CD4-positive, alpha-beta T cell treated with Interferon alpha-2 for 1 hour (primary cell): ENCODE measurements at places on chromosomes 1 and 21.

DNA sequence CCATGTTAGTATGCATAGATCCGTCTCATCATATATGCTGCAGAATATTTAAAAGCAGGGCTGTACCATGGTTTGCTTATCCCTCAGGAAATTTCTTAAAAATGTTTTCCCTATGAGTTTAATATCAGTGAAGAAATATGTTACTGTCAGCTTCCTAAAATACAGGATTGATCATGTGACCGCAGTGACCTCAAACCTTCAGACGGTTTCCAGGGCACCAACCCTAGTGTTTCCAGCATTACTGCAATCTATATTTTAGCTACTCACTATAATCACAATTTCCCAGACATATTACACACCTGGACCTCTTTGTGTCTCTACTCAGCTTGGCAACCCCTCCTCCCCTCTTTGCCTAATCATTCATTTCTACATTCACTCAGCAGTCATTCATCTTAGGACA lies 7.7 kb upstream of the SDHB start:
- DNase-seq: no peak

- DNase-seq: no peak
Measured at GRCh38 chr1:28512058-28512611, 6.3 kb downstream of the RCC1 start.

GRCh38 chr1:201594575-201595245 lies 55.8 kb downstream of the NAV1 start:
- DNase-seq: no peak

DNA sequence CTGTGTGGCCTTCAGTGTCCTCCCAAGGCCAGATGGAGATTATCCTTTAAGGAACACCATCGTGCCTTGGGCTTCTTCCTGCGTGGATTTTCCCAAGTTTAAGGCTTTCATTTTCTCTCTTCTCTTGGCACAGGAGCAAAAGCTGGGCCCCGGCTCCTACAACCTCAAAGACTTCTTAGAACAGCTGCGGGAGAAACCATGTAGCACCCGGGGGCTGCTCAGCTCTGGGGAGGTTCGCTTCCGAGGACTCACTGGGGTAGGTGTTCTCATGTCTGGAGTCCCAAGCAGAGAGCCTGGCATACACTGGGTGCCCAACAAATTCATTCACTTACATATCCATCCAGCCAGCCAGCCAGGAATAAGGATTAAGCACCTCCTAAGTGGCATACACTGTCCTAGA lies 6.6 kb upstream of the TTC22 start:
- no peak for DNase-seq

- no peak for DNase-seq
Measured at GRCh38 chr1:49424782-49425181, 599.0 kb downstream of the AGBL4 start.

DNA sequence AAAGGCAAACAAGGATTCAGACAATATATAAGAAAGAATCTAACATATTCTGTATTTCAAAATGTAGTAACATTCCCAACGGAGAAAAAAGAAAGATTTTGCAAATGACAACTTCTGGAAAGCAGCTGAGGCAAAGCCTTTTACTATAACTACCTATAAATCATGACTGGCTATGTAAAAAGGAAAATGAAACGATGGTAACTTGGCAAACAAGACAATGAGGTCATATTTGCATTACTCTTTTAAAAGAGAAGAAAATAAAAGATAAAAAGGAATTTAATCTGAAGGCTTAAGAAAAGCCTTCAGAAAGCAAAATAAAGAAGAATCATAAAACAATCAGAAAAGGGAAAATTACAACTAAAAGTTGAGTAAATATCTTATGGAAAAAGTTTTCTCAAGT lies 25.1 kb upstream of the ASPM start:
- DNase-seq: no peak

DNA sequence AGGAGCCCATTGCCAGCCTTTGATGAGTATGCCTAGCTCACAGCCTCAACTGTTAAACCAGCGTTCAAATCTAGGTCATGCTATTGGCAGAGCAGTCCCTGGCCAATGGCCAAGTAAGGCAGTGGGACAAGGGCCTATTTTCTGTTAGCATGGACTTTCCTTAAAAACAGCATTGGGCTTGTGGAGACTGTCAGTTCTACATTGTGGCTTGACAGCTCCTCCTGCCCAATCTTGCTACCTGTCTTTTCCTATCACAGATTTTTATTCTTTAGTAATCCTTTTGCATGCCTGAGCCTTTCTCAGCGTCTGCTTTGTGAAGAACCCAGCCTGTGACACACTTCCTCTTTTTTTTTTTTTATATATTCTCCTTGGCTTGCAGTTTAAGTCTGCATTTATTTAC lies 56.4 kb downstream of the DIP2A start:
- peak; percentile 48 for DNase-seq

DNA sequence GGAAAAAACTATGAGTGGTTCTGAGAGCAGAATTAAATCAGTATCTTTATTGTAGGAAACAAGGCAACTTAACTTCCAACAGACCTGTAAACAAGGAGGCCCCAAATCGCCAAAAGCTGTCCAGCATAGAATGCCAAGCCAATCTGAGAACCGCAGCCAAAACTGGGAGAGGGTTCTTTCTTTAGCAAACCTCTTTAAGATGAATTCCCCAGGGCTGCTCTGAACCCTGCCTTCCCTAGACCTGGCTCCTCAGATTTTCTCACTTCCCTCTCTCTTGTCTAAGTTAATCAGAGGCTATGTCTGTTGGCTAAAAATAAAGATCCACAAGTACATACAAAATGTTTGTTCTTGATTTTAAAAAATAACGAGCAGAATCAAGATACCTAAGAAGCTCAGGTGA lies 141.4 kb downstream of the SMYD3 start:
- DNase-seq: no peak

DNA sequence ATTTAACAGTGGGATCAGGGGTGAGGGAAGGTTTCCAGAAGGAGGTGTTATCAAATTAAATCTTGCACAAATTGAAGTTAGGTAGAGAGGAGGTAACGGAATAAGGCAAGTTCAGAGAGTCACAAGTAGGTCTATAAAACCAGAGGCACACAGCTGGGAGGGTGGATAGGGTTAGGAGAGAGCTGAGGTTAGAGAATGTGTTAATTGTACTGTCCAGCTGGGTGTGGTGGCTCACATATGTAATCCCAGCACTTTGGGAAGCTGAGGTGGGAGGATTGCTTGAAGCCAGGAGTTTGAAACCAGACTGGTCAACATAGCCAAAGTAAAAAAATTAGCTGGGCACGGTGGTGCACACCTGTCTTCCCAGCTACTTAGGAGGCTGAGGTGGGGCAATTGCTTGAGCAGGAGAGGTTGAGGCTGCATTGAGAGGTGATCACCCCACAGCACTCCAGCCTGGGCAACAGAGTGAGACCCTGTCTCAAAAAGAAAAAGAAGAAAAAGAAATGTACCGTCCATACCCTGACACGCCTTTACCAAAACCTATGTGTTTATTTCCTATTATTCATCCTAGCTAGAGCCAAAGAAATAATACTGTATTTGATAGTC lies 20.2 kb downstream of the SPATA45 start:
- DNase-seq: no peak

DNA sequence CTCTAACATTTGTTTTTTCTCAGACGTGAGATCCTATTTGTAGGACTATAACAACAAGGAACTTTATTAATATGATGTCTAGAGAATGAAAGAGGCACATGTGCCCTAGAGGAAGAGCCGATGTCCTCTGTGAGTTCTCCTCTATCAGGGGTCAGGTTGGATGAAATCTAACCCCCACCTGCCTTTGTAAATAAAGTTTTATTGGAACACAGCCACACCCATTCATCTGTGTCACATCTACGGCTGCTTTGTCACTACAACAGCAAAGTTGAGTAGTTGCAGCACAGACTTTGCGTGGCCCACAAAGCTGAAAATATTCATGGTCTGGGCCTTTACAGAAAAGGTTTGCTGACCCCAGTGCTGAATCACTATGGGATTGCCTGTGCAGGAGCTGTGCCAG lies 571 bp upstream of the CAPN9 start:
- no peak for DNase-seq

DNA sequence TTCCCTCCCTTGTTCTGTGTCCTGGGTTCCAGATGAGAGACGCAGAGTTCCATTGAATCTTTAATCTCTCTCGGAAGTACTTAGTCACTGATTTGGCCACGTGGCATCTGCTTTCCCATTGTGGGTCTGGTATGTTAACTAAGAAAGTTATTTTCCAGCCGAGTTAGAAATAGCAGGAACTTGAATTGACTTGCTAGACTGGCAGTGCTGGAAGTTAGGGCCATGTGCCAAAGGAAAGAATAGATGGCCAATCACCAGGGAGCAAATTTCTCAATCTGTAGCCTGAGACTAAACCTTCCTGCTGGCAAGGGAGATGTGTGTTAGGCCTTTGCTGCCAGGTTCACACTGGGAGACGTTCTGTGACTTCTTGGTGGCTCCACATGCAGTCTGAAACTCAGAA lies 24.2 kb upstream of the SLFNL1 start:
- DNase-seq: no peak

GRCh38 chr1:109040627-109040988 lies 1.3 kb downstream of the WDR47 start:
- no peak for DNase-seq
